Right hindlimb (tissue), 1 donor: ENCODE measurements at places on chromosomes 6 and 20.
A peak's percentile ranks its signal among the peaks of the same experiment; 100 is the strongest.

- DNase-seq = no peak
Observed at GRCh38 chr20:58636983-58637421, 14.1 kb upstream of the STX16 start.

DNA sequence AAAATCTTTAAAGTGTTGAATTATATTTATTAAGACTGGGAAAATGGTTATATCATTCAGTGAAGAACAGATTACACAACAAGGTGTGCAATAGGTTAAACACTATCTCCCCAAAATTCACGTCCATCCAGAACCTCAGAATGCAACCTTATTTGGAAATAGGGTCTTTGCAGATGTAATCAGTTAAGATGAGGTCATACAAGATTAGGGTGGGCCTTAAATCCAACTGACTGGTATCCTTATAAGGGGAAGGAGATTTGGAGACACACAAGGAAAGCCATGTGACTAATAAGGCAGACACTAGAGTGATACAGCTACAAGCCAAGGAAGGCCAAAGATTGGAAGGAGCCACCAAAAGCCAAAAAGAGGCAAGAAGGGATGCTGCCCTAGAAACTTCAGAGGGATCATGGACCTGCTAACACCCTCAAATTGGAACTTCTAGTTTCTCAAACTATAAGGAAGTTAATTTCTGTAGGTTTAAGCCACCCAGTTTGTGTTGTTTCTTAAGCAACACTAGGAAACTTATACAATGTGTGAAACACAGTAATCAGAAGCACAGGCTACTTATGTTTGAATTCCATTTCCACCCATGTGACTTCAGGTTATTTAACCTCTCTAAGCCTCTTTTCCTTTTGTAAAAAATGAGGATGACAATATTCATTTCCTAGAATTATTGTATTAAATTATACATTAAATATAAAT is 16.9 kb downstream of the ILRUN start:
- DNase-seq = no peak

GRCh38 chr6:111381123-111381522 is 101.9 kb downstream of the REV3L start:
- DNase-seq = no peak

DNA sequence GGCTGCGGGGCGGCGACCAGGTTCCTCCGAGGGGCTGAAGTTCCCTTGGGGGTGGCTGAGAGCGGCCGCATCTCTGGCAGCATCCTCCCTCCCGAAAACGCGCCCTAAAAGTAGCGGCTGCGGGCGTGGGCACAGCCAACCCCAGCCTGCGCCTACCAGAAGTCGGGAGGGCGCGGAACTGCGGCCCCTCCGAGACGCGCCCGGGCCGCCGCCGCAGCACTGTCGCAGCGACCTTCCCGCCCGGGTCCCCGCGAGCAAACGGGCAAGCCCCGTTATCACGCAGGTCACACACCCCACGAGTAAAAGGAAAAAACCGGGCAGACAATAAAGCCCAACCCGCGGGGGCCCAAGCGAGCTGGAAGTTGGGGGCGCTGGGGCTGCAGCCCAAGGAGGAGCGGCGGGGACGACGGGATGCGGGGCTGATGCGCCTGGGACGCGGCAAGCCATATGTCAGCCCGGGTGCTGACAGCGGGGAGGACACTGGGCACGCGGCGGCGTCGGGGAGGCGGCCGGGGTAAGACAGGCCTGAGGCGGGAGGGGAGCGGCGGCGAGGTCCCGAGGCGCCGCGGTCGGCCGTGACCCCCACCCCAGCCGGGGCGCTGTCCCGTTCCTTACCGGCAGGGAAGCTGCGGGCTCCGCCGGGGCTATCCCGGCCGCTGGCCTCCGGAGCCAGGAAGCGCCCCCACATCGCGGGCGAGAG is 659 bp downstream of the CEP85L start:
- peak; percentile 74 for DNase-seq

DNA sequence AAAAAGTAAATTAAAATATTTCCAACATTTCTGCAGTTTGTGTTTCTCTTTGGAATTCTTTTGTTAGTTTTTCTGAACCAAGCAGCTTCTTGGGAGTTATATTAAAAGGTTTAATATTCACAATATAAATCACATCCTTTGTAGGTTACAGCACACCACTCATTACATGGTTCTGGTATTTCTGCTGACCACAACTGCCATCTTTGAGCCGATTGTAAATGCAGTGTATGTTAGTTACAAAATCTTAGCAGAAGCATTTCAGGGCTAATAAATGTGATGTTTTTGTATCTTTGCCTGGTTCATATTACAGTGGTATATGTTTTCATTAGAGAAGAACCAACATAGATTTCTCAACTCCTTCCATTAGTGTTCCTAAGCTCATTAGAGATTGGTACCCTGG is 19.1 kb upstream of the TSHZ2 start:
- DNase-seq = no peak
